Stimulated activated CD8-positive, alpha-beta memory T cell treated with anti-CD3 and anti-CD28 coated beads, Interleukin-4, amount 100 ng/mL, for 4 hours (primary cell): ENCODE measurements at places on chromosomes 3 and 15.

GRCh38 chr15:68413363-68414205, 18.4 kb downstream of the ITGA11 start:
- DNase-seq, result no peak

GRCh38 chr3:33936171-33936920, 137.9 kb downstream of the PDCD6IP start:
- no peak for DNase-seq

DNA sequence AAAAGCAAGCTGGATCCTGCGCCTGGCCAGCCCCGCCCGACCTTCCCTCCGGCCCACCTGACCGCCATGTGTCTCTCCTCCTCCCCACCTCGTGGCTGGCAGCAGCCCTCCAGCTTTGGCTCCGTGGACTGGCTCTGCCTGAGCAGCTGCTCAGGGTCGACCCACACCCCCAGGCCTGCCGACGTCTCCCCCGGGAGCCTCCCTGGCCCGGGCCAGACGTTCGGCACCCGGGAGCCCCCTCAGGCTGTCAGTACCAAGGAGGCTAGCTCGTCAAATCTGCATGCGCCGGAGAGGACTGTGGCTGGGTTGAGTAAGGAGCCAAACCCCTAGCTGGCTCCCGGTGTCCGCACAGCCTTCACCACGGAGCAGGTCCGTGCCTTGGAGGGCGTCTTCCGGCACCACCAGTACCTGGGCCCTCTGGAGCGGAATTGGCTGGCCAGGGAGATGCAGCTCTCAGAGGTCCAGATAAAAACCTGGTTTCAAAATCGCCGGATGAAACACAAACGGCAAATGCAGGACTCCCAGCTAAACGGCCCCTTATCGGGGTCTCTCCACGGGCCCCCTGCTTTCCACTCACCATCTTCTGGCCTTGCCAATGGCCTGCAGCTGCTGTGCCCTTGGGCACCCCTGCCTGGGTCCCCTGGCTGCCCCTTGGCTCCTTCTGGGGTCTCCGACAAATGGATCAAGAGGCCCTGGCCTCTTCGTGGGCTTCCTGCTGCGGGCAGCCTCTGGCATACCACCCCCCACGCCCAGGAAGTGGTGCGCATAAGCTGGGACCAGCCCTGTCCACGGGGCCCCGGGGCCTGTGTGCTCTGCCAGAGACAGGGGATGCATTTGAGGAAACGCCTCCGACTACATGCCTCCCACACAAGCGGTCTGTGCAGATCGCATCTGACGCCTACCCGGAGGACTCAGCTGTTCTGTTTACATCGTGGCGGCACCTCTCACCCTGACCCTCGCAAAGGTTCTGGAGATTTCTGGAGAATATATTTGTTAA, 345.0 kb downstream of the ZNF385D start:
- DNase-seq, result no peak

DNA sequence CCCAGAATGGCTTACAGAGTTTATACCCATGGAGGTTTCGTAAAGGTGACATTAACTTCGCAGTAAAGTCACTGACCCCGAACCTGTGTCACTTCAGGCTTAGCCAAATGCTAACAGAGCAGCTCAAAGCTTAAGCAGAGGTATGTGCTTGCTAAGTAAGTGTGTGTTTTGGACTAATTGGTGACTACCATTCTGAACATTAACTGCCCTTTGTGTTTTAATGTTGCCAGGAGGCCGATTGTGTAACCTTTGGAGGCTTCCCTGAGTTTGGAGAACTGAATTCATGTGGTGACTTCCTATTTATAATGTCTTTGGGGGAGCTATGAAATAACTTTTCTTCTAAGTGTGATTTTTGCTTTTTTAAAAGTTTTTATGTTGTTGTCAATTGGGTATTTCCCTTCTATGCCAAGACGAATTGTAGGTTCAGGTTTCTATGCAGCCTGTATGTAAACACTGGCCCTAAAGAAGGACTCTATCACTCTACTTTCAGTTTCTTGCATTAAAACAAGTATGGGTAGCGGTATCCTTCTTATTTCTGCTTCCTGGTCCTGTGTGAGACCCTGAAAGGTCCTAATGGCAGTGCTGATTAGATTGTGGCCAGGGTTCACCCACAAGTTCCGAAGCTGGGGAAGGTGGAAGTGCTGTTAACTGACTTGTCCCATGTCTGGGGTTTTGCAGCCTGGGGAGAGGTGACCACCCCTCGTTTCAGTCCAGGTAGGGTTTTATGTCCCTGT, 86.3 kb downstream of the IGF1R start:
- no peak for DNase-seq

DNA sequence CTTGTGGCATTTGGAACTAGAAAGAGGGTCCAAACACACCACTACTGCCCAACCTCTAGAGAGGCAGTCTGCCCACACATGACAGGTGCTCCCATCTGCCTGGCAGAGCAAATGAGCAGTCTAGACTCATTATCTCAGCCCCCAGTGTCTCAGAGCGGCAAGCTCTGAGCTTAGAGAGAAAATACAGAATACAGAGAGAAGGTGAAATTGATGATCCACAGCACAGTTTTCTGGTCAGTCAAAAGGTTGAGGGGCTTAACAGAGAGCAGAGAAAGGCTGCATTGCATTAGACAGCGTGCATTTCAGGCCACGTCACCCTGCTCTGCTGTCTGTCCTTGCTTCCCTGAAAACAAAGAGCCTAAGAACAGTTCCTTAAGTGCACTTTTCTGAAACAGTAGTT, 135.1 kb downstream of the KCNMB2 start:
- DNase-seq, result no peak

- DNase-seq, result peak; percentile 21
Observed at GRCh38 chr15:74053941-74054529, 28.3 kb downstream of the GOLGA6A start.

DNA sequence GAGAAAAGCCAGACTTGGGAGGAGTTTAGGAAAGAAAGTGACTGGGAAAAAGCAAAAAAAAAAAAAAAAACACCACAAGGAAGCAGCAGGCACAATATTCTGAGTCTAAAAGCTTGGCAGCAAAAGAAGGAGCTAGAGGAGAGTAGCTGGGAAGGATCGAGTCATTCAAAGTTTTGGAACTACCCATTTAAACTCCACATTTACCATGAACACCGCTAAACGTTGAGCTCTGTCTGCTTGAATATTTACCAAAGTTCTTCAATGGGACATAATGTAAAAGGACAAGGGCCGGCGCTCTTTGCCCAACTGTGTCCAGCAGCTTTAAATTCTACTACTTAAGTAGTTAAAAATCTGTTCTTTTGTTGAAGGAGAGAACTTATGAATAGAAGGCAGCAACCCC, 481.9 kb downstream of the FOXP1 start:
- no peak for DNase-seq

DNA sequence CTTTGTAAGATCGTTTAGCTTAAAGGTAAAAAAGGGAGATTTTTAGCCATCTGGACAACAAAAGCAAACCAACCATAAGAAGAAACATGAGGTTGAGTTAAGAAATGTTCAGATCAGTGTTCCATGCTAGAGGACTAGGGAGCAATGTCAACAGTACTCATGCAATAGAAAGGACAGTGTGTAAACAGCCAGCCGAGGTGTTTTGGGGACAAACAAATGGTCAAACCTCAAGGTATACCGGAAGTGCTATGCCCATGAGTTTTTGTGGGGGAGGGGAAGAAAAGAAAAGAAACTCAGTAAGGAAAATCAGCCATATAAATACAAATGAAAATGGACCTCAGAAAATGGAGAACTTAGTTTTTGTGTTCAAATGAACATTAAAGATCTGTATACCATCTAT, 289.5 kb upstream of the GRM7 start:
- DNase-seq, result no peak

GRCh38 chr3:187006864-187007630, 76.7 kb downstream of the ST6GAL1 start:
- DNase-seq, result no peak

GRCh38 chr15:55549305-55549704, 38.8 kb downstream of the PYGO1 start:
- no peak for DNase-seq
